Smooth muscle cell of the brain vasculature (primary cell): ENCODE measurements at places on chromosomes 11 and 22.

DNA sequence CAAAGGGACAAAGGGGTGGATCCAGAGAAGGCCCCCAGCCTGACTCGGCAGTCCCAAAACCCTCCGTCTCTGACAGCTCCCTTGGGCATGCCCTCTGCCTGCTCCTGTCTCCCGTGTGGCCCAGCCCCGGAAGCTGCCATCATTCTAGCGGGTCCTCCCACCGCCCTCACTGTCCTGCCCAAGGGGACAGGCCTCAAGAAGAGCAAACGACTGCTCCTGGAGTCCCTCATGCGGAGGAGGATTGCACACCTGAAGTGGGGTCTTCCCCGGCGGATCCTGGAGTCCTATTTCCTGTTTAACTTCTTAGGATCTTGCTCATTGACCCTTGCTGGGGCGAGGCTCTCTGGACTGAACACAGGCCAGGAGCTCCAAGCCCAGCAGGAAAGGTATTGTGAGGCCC, 2.6 kb upstream of the MEI1 start:
- no peak for DNase-seq

- no peak for DNase-seq
These were observed 175.5 kb downstream of the SNX19 start for GRCh38 chr11:130740819-130741218.

GRCh38 chr11:44120169-44120568, 24.7 kb downstream of the EXT2 start:
- DNase-seq: no peak

DNA sequence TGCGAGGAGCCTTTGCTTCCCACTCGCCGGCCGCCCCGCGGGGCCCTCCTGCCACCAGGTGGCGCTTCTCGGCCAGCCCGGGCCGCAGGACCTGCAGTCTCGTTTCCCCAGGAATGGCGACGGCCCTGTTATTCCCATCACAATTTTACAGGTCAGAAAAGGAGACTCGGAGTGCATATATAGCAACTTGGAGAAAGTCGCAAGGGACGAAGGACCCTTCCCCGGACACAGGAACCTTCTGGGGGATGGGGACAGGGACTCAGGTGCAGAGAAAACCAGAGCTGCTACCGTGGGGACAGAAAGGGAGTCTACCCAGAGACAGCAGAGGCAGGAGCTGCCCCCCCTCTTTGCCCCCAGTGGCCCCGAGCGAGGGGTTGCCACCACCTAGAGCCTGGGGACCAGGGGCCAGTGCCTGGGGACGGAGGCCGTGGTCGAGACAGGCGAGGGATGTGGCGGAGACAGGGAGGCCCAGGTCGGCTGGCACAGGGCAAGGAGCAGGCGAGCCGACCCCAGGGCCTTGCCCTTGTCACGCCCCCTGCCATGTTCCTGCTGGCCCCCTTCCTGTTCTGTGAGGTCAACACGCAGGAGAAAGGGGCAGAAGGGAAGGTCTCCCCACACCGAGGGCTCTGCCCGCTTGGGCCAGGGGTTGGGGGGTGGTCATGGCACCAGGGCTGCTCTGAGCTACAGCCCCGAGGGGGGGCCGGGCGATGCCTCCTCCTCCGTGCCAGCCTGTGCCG, 3.5 kb upstream of the KRTAP5-6 start:
- DNase-seq: peak; percentile 49

DNA sequence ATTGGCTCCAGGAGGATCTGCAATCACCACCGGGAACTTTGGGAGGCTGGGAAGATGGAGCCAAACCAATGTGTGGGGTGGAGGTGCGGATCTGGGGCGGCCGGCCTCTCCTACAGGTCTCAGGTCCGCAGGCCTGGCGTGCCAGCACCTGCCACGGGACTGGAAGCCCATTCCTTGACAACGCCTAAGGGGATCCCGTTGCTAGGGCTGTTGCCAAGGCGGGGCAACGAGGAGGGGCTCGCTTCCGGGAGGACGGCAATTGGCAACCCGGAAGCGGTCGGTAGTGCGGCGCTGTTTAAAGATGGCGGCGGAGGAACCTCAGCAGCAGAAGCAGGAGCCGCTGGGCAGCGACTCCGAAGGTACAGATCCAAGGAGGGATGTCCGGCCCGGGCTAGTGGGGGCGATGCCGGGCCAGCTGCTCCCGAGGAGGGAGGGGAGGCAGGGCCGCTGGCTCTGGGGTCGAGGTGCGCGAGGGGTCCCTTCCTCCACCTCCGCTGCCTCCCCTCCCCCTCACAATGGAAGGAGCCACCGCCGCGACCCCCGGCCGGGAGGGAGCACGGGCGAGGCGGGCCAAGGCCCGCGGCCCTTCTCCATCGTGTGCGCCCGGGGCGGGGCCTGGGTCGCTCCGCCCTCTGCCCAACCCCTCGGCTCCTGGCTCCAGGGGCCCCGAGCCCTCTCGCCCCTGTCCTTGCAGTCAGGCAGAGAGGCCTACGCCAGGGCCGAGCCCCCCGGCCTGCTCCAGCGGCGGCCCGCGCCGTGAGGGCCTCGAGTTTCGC, at the start of gene OTUB1:
OTUB1 (plus strand) TSS at position 283 of the 776 bp plus-strand sequence; CDS start at position 302, 19 bp downstream.
- no peak for DNase-seq

GRCh38 chr22:46147471-46148267, 2.7 kb upstream of the PPARA start:
- no peak for DNase-seq

DNA sequence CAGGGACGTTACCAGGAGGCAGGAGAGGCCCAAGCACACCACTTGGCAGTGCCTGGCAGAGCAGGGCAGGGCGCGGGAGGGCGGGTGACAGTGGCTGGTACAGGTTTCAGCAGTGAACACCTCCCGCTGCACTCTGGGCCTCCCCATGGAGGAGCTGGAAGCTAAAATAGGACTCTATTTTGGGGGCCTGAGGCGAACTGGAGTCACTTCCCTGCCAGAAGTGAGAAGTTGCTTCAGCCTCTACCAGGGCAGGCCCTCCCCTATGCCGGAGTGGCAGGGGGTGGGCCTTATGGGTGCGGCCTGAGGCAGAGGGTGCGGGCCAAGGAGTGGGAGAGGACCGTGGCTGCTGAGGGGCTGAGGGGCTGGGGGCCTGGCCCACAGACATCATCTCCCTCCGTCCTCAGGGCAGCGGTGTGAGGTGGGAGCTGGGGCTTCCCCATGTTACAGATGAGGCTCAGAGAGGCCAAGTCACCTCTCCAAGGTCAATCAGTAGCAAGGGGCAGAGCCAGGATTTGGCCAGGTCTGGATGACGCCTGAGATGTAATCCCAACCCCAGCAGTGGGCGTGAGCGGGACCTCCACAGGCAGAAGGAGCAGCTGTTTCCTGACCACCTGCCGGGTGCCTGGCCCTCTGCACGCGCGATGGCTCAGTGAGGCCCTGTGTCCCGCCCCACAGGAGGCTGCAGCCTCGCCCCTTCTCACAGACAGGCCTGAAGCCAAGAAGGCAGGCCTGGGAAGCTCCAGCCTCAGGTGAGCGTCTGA, 39.3 kb downstream of the KCNJ4 start:
- no peak for DNase-seq

DNA sequence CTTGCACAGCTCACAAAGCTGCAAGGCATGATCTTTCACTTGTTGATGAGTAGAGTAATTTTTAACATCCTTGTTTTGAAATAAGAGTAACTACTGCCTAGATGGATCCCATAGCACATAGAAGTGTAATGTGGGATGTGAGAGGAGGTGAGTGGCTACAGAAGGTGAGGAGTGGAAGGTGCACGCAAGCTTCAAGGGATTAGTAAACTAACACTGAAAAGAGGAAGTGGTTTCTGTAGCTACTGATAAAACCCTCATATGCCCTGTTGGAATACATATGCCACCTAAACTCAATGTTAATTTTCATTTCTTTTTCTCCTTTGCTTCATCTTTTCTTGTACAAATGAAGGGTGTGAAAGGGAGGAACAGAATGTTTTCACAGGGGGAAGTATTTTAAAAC, 22.0 kb upstream of the CTSC start:
- DNase-seq: no peak

DNA sequence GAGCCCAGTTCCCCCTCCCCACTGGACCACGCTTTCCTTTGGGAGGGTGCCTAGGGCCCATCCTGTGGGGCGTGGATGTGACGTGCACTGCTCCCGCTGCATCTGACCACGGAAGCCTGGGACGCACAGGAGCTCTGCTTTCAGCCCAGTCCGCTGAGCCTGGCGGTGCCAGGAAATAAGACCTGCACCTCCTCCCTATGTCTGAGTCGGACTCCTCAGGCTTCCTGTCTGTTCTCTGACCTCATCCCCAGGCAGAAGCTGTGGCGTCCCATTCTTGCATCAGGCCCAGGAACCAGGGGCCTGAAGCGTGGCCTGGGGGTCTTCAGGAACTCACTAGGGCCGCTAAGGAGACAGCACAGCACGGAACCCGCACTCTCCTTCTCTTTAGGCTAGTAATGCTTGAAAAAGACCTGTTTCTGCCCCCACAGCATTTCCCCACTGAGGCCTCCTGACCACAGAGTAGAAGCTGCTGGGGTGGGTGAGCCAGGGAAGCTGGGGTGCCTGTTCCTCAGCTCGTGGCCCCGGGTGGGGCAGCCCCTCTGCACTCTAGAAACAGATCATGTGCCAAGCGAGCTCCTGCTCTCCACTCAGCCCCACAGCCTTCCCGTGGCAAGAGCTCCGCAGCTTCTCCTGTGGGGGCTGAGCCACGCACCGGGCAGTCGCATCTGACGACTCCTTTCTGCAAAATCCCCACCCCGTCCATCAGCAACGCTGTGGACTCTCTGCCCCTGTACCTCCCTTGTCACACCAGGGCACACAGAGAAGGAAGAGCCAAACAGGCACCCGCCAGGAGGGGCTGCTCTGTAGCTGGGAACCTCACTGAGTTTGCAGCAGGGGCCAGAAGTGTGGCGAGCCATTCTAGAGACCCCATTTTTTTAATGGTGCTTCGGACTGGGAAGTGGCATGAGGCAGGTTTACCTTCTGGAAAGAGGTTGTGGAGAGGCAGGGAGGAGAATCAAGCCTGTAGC, 22.6 kb downstream of the MOV10L1 start:
- no peak for DNase-seq

- no peak for DNase-seq
These were observed 1306.8 kb downstream of the TBC1D22A start for GRCh38 chr22:48069256-48069655.
